Activated CD8-positive, alpha-beta memory T cell treated with anti-CD3 and anti-CD28 coated beads for 48 hours (primary cell): ENCODE measurements at places on chromosomes 16 and 17.

DNA sequence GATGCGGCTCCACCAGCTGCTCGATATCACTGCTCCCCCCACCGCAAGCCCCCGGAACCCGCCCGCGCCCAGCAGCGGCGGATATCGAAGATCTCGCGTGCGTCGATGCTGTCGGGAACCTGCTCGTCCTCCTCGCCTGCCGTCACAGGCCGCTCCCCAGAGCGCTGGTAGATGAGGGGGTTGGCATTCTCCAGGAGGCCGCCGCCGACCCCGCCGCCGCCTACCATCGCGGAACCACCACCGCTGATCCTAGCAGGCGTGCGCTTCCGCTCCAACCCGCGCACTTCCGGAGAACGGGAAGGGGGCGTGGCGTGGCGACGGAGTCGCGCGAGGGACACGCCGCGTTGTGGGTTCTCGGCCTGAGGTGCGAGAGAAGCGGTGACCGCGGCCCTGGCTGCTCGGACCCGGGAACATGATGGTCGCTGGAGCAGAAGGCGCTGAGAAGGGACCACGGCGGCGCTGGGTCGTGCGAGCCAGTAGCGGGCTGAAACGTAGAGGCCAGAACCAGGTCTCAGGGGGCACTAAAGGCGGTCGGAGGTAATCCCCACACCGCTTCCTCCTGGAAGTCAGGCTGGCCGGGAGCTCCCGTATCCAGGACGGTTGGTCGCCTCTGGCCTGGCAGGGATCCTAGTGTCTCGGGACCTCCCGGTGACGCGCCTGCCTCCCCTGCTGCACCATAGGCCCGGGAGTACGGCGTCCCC is at the start of gene CIAO2B:
Gene CIAO2B (minus strand): TSS at position 265 of the 701 bp plus-strand sequence. CDS start 38 bp downstream, at position 227.
- DNase-seq = peak; percentile 71

- DNase-seq = no peak
Observed at GRCh38 chr16:68074850-68075555, 10.2 kb upstream of the NFATC3 start.

DNA sequence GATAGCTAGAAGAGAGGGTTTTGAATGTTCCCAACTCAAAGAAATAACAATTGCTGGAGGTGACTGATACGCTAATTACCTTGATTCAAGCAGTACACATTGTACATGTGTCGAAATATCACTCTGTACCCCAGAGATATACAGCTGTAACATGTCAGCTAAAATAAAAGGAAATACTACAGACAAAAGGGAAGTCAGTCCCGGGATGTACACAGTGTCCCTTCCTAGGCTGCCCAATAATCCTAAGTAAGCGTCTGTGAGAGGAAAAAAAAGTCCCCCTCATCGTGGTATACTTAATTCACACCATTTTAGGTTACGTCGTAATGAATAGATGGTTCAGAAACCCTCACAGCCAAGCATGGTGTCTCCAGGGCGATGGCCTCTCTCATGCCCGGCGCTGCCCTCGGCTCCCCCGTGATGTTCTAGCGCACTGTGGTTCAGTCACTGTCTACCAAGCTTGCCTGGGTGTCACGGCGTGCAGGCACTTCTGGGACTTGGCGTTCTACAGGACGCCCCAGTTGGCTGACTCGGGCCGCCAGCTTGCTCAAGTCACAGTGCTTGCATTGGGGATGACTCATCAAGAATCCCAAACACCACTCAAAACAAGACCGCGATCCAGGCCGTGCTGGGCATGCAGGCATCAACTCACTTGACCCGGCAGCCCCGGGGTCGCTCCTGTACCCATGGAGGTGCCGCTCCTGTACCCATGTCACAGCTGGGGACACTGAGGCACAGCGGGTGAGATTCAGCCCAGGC is 27.6 kb downstream of the CCDC40 start:
- no peak for DNase-seq

- no peak for DNase-seq
Observed at GRCh38 chr17:57396511-57396921, 140.2 kb downstream of the MSI2 start.

- DNase-seq = no peak
Observed at GRCh38 chr17:39271546-39271945, 45.8 kb upstream of the STAC2 start.

GRCh38 chr17:55673743-55674506 is 48.7 kb downstream of the TMEM100 start:
- DNase-seq = no peak

GRCh38 chr17:74635418-74635817 is 11.9 kb upstream of the CD300E start:
- no peak for DNase-seq

GRCh38 chr17:79936641-79937381 is 97.6 kb upstream of the CBX4 start:
- DNase-seq = no peak

DNA sequence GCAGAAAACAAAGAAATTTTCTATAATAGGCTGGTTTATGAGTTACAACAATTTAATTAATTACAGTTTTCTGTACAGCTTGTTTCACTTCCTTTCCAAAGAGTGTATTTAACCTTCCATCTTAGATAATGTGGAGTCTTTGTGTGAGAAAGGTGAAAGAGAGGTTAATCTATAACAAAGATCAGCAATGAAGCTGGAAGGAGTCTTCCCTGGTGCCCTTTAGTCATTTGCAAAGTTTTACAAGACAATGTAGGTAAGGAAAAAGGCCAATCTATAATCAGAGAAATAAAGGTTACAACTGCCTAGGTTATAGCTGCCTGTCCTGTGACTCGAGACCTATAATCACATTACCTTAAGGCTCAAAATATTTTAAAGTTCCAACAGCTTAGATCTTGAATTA is 142.0 kb downstream of the ZNF18 start:
- no peak for DNase-seq

DNA sequence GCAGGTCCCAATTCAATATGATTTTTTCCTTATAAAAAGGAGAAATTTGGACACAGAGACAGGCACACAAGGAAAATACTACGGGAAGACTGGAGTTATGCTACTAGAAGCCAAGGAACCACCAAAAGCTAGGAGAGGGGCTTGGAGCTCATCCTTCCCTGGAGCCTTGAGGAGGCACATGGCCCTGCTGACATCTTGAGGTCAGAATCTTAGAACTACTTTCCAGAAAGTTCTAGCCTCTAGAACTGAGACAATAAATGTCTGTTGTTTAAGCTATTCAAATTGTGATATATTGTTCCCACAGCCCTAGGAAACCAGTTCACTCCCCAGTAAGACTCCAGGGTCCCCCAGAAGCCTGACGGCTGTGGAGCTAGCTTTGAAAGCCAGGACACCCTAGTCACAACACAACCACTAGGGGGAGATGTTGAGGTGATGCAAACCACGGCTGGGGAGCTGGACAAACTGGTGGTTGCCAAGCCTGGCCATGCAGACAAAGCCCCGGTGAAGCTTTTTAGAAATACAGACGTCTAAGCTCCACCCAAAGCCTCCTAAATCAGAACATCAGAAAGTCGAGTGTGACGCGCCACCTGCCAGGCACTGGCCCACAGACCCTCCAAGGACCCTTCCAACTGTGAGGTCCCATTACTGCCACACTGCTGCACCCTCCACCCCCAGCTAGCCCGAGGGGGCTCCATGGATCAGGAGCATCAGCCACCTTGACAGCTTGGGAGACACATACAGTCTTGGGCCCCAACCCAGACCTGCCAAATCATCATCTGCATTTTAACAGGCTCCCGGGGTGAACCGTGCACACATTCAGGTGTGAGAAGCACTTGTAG is 106.4 kb downstream of the SLC39A11 start:
- DNase-seq = no peak

DNA sequence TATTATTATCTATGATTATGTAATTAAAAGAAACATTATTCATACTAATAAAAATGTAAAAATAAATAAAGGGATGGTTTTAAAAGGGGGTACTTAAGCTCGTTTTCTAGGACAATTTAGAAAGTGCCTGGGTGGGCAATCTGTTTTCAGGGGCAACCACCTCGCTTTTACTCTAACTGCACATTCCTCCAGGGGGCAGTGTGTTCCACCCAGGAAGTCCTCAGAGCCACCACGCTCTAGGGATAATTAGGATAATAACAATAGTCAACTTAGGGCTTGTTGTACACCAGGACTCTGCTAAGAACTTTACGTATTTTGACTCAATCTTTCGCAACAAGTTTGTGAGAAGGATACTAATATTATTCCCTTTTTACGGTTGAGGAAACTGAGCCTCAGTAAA is 396.7 kb upstream of the MAF start:
- no peak for DNase-seq

- no peak for DNase-seq
Observed at GRCh38 chr17:45263477-45263860, 1.6 kb upstream of the SPATA32 start.

DNA sequence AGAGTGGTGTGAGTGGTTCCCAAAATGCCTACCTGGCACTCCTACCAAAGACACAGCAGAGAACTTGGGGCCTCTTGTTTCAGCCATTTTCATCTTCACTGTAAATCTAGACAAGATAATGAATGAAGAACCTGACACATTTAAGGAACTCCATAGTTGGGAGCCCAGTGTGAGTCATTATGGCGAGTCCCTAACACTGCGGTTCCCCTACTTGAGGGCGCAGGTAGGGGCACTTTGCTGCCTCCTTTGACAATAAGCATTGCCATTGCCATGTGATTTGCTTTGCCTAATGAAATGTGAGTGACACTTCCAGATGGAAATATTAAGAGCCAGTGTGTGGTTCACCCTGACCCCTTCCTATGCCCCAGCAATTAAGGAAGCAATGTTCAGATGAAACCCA is 517.6 kb downstream of the MAF start:
- no peak for DNase-seq

DNA sequence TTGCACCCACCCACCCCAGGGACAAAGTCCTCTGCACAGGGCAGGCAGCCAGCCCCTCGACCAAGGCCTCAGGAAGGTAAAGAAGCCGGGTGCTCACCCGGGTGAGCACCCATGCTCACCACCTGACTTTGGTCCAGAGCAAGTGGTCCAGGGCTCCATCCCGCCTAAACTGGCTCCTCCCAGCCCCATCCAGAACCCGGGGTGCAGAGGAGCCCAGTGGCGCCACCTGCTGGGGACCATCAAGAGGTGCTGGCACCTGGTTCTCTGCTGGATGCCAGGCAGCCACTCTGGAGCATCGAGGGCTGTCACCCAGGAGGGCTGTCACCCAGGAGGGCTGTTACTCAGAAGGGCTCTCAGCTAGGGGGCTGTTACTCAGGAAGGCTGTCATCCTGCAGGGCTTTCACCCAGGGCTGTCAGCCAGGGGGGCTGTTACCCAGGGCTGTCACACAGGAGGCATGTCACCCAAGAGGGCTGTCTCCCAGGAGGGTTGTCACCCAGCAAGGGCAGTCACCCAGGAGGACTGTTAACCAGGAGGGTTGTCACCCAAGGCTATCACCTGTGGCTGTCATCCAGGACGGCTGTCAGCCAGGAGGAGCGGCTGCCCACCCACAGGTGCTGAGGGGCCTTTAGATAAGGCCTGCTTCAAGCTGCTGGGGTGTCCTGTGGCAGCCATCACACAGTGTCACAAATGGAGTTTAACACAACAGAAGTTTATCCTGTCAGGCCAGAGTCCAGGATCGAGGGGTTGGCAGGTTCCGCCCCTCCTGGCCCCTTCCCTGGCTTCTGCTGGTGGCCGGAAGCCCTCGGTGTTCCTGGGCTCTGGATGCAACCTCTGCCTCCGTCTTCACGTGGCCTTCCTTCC is 98.5 kb downstream of the TNFRSF13B start:
- DNase-seq = peak; percentile 19

DNA sequence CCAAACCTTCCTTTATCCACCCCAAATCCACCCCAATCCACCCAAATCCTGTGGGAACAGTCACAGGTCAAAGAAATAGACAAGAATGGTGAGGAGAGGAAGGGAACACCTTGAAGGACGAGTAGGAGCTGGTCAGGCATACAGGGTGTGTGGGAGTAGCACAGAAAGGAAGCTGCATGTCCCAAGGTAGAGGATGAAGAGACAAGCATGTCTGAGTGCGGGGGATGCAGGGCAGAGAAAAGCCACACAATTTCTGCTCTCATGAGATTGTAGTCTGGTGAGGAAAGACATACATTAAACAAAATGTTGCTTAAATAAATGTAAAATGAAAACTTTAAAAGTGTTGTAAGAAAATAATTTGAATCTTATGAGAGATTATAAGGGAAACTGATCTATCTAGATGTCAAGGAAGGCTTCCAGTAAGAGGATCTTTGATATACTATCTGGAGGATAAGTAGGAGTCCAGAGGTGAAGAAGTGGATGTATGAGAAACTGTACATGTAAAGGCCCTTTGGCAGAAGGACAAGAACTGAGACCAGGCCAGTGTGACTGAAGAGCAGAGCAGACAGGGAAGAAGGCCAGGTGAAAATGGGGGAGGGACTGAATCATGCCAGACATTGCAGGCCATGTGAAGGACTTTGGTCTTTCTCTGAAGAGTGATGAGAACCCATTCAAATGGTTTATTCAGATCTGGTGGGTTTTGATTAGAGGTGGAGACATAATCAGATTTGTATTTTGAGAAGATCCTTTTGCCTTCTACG is 18.6 kb downstream of the TMEM98 start:
- no peak for DNase-seq

DNA sequence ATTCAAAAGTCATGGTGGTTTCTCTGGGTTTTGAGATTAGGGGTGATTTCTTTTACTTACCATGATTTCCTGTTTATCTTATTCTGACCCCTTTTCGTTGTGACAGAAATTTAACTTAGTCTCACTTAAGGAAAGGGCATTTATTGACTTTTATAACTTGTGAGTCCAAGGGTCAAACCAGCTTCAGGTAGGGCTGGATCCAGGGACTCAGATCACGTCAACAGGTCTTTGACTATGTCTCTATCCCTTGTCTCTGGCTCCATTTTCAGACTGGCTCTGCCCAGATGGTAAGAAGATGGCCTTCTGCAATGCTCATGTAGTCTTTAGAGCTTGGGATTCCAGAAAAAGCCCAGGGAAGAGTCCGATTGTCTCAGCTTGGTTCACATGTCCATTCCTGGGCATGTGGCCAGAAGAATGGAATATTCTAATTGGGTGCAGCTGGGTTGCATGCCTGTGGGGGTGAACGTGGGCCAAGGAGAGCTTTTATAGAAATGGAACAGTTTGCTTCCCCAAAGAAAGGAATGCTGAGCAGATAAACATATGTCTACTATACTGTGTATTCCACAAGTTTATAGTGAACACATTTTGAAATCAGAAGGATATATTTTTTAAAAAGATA is 13.4 kb downstream of the USP43 start:
- DNase-seq = no peak

DNA sequence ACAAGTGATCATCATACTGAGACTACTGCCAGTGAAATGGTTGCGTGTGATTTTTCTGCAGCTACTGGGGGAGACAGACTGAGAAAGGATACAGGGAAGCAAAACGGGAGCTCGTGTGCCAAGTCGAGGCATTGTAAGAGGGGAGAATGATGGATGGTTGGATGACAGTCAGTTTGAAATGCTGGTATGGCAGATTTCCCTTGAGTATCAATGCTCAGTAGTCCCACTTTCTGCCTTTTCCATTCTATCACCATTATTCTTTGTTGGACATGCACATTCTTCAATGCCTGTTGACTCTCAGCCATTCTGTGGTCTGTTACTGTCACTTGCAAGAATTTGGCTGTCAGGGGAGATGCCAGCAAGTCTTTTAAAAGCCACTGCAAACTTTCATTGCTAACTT is 510.6 kb upstream of the RBFOX1 start:
- no peak for DNase-seq
